ENCODE measurements at places on chromosomes 7 and 10. TPM values are rescaled to one million over a fixed set of nuclear protein-coding genes. Genes with fewer than 3 reads are reported as not detected.

Gene NUTM2E
- 0.52 TPM for total RNA-seq

Gene HOXA3
- total RNA-seq = 10.8 TPM

Gene FOXI2
- total RNA-seq = not detected

Gene OR13A1
- total RNA-seq = not detected

Gene RHOBTB1
- total RNA-seq = 4.3 TPM

Gene NPTX2
- not detected for total RNA-seq

Data from A549 treated with CpdA at 1 μM for 4 hours (cell line).